ENCODE measurements at places on chromosomes 1 and 21.
A peak's percentile ranks its signal among the peaks of the same experiment; 100 is the strongest.

DNA sequence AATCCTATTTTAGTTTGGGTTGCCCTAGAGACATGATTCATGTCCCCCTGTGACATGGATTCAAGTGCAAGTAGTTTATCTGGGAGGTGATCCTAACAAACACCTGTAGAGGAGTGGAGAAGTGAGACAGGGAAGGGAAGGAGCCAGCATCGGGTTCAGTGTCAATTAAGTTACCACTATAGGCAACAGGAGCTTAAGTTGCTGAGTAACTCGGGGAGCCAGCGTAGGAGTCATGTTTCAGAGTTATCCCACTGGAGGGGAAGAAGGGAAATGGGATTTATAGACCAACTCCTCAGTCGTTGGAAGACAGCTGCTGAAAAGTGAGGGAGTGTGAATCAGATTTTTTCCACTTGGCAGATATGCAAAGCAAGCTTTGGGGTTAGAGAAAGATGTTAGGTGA lies 54.9 kb downstream of the SLC30A7 start:
- DNase-seq = peak; percentile 71

- no peak for DNase-seq
These were observed 1388.8 kb downstream of the AMY1C start for GRCh38 chr1:105138458-105138893.

- no peak for DNase-seq
These were observed 97.3 kb downstream of the GLIS1 start for GRCh38 chr1:53641481-53642214.

DNA sequence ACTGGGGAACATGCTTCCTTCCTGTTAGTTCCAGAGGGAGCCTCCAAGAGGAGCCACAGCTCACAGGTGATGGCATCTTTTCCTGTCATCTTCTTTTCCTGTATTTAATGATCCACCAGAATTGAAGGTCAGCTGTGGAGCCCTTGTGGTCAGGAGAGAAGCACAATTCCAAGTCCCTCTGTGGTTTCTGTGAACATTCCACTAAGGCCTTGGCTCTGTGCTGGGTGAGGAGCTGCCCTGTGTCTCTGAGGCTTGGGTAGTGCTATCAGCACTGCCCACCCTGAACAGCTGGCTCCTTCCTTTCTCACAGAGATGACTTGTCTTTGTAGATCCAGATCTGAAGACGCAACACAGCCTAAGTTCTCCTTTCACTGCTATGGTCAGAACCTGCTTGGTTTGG lies 141.9 kb upstream of the MAP1LC3C start:
- no peak for DNase-seq

DNA sequence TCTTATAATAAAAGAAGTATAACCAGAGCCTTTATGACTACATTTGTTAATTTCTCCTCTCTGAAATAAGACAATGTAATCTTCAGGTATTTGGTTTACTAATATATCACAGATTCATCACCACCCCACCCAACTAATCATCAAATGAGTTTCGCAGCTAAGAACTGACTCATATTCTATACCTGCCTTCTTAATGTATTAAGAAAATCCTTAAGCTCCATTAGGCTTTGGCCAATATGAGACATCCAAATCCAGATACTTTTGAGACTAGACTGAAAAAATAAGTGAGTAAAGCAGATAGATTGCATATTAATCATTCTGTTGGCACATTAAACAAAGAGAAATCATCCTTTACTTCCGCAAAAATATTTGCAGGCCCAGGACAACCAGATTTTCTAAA lies 18.7 kb upstream of the FMO2 start:
- DNase-seq = no peak

DNA sequence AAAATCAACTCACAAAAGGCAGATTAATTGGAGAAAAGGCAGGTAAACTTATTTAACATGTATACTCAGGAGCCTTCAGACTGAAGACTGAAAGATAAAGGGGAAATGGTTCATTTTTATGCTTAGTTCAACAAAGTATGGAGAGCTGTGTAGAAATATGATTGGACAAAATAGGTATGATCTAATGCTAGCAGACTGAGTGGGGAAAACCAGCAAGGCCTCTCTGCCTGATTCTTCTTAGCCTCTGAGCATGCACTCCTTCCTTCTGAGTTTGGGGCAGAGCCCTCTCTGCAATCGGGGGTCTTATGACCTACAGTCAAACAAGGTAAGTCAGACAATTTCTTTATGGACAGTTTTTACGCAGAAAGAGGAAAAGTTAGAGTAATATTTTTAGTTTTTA lies 38.8 kb upstream of the SUCO start:
- DNase-seq = no peak

DNA sequence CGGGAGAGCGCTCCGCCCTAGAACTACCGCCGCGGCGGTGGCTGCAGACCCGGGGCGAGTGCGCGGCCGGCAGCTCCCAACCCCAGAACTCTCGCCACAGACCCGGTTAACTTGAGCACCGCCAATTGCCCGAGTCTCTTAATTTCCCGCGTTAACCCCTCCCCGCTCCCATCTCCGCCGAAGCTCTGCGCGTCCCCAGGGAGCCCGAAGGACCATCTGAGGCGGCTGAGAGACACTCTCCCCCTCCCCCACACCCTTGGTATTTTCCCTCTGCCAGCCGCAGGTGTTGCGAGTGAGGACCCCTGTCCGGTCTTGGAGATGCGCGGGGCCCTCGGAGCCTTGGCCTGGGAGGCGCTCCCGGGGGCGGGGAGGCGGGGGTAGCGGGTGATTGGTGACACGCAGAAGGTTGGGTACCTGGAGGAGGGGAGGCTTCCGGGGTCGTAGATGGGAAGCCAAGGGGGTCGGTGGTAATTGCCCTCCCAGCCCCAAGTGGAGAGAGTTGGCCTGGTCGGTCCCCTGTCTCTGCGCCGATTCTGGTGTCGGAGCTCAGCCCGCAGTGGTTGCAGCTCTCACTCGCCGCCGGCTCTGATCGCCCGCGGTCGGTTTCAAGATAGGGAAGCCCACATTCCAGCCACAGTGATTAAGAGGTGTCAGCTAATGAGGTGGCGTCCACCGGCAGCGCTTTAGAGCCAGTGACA lies 858 bp upstream of the SUSD4 start:
- DNase-seq = no peak

DNA sequence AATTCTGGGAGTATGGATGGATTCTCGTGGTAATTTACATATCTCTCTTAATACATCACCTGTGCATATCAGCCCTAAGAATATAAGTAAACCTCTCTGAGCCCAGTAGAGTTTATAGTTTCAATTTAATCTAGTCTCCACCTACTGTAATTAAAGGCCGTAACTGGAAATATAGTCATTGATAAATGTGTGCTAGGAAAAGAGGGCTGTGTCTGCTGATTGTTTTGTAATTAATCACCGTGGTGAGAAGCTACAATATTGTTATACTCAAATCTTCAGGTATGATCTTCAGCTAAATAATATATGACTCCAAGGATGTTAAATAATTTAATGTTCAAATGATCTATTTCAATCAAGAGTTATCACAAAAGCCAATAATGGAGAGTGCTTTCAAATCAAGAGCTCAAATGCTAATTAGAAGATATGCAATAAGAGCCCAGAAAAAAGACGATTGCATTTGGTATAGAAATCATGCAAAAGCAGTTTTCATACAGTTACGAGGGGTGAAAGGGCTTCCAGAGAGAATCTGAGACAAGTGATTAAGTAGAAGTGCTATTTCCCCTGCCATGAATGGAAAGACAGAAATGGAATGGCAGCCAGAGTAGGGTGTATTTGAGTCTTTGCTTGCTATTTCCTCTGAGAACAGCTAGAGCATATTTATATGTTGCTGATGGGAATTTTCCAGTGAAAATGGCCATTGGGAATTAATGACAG lies 1134.3 kb downstream of the NCAM2 start:
- no peak for DNase-seq

GRCh38 chr1:207032528-207033017 lies at the start of gene C1orf116:
Gene C1orf116 (minus strand): TSS chr1:207032756. CDS start chr1:207027598, 5,158 bp downstream.
- DNase-seq = no peak

- DNase-seq = no peak
These were observed 7.7 kb upstream of the LMNA start for GRCh38 chr1:156106624-156107488.

DNA sequence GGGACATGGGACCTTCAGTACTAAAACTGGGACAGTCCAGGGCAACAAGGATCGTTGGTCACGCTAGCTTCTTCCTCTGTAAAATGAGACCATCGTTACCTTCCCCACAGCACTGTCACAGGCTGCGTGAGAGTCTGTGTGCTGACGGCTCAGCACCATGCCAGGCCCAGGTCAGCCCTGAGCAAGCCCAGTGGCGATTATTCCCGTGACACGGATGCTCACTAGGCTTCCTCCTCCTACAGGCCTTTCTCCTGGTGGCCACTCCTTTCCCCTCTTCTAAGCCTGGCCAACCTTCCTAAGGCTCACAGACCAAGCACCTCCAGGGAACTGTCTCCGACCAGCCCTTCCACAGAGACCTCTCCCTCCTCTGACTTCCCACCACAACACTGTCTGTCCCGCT lies 69.3 kb upstream of the RUNX3 start:
- DNase-seq = no peak

GRCh38 chr1:201508809-201509208 lies 1.9 kb upstream of the CSRP1 start:
- DNase-seq = no peak

DNA sequence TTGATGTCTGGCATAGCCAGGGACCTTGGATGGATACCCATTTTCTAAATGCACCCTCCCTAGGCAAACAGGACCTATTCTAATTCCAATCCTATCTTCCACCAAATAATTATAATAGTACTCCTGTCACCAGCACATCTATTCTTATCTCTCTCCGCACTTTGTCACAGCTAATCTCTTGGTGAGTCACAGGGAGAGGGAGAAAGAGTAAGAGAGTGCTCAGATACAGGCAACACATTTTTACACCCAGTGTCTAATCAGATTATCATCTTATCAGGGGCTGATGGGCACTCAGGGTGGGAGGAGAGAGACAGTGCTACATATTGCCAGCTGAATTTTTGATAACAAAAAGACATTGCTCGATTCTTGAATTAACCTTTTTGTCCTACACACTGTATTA lies 275.0 kb upstream of the BEND5 start:
- no peak for DNase-seq

GRCh38 chr1:28027660-28028059 lies 60.8 kb downstream of the EYA3 start:
- DNase-seq = no peak

- no peak for DNase-seq
These were observed 42.9 kb downstream of the ABCG1 start for GRCh38 chr21:42261829-42262200.

GRCh38 chr1:160459687-160460086 lies 59.3 kb downstream of the VANGL2 start:
- no peak for DNase-seq

DNA sequence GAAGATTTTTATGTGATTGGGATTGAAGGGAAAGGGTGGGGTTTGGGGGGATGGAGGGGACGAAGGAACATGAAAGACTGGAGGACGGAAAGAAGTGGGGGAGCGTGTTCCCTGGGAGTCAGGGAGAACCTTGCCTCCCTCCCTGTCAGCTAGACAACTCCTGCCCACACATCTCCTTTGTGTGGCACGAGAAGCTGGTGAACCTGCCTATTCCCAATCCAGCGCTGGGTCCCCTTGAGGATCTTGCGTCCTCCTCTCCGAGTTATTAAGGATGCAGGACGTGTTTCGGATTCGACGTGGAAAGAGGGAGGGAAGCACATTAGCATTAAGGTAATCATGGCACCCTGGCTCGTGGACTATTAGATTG lies 1.4 kb downstream of the LRRC7 start:
- DNase-seq = no peak

DNA sequence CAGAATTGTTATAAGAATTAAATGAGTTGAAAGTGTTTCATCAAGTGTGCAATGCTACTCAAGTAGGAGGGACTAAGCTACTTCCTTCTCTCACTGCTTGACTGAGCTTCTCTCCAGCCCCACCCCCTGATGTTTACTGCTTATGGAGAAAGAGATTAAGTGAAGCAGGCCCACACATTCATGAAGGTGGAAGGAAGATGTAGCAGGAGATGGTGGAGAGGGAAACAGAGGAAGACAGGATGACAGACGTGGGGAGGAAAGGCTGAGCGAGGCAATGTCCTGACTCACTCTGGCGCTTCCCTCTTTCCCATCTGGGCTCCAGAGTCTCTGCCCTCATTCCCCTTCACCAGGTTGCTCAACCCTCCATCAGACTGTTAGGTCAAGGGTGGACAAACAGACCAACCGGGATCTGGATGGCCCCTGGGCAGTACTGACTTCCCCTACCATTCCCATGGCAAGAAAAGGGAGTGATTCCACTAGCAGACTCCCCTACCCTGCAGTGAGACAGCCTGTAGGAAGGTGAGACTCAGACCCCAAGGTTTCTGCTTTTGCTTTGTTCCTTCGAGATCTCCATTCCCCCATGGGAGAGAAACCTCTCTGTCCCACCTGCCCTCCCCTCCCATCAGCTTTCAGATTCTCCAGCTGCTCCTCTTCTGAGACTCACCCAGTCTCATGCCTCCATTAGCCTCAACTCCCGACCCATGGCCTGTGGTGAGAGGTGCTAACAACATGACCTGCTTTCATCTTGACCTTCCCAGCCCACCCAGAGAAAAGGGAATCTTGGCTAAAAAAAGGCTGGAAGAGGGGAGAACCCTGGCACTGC lies 3.1 kb upstream of the ARHGEF2 start:
- DNase-seq = no peak

GRCh38 chr21:31700040-31700439 lies 31.9 kb downstream of the SCAF4 start:
- no peak for DNase-seq

- no peak for DNase-seq
These were observed 75.2 kb upstream of the GADD45A start for GRCh38 chr1:67609577-67610341.

DNA sequence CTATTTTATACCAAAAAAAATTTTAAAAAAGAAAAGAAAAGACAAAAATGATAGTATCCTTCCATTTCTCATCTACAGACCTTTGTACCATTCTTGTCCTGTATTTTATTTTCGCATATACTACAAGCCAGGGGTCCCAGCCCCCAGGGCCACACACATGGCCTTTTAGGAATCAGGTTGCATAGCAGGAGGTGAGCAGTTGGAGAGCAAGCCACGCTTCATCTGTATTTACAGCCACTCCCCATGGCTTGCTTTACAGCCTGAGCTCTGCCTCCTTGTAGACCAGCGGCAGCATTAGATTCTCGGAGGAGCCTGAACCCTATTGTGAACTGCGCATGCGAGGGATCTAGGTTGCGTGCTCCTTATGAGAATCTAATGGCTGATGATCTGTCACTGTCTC lies 39.8 kb downstream of the RASSF5 start:
- DNase-seq = no peak

DNA sequence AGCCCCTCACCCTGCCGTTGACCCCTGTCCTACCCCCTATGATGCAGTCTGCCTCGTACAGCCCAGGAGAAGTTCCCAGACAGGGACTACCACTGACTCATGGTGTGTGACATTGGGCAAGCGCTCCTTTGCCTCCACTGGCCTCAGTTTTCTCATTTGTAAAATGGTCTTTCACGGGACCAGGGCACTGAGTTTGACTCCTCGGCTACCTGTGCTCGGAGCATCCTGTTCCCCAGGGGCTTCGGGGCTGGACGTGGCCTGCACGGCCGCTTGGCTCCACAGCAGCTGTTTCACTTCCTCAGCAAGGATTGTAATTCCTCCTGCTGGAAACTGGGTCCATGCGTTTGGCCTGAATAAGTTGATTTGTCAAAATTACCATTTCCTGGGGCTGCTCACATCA lies 277.3 kb downstream of the MATN1 start:
- no peak for DNase-seq

GRCh38 chr21:42527489-42528158 lies 14.0 kb downstream of the SLC37A1 start:
- DNase-seq = no peak

Measured in stromal cell of bone marrow (primary cell).